ENCODE measurements at places on chromosomes 3 and 15. TPM values are rescaled to one million over a fixed set of nuclear protein-coding genes. Genes with fewer than 3 reads are reported as not detected.

DNA sequence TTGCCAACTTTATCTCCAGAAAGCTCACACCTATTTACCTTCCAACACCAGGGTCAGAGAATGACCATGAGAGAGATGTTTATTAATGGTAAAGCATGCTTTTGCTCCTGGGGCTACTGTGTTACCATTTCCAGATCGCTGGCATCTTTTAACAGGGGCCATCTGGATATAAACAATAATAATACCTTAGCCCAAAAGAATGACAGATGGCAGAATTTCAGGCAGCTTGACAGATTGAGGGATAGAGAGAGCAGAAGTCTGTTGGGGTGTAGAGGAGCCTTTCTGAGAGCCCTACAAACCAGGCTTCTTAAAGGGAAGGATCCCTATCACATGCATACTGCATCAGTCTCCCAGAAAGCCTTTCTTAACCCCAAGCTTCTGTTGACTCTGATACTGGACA is 17.7 kb downstream of the RBP1 start:
- peak; percentile 32 for DNase-seq

GRCh38 chr3:172258624-172259023 is 189.6 kb downstream of the GHSR start:
- DNase-seq = peak; percentile 13

GRCh38 chr3:111998636-111999483 is at the start of gene TAGLN3:
Gene TAGLN3 (plus strand): TSS chr3:111998922. CDS start chr3:111999423, 501 bp downstream.
- peak; percentile 97 for DNase-seq

GRCh38 chr3:58556001-58556400 is 19.0 kb upstream of the ACOX2 start:
- no peak for DNase-seq

- peak; percentile 18 for DNase-seq
Observed at GRCh38 chr3:185405664-185406063, 42.7 kb downstream of the MAP3K13 start.

DNA sequence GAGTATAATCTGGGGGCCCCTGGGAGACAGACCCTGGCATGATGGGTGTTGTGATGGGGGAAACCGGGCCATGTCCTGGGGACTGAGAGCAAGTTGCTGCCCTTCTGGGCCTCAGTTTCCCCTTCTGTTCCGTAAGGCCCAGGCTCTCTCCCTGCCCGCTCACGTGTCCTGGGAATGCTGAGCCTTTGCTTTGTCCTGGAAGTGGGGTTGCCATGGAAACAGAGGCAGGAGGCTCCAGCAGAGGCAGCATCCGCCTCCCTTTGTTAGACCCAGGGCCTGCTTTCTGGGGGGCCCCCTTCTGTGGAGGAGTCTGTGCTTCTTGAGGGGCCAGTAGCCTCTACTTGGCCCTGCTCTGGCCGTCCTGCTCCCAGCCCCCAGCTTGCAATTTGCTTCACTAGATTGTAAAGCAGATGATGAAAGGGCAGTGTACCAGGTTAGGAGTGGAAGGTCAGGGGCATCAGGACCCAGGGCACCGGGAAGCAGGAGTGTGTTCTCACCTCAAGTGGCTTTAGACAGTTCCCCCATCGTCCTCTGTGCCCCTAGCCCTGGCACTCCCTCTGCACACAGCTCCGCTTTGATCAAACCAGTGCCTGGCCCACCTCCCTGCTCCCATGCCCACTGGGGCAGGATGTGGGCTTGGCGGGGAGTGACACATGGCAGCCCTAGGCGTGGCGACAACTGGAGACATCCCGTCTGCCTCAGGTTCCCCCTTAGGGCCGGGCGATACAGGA is 105.6 kb downstream of the FBLN2 start:
- peak; percentile 86 for DNase-seq

- DNase-seq = peak; percentile 77
Observed at GRCh38 chr15:69748131-69748530, 295.5 kb downstream of the RPLP1 start.

DNA sequence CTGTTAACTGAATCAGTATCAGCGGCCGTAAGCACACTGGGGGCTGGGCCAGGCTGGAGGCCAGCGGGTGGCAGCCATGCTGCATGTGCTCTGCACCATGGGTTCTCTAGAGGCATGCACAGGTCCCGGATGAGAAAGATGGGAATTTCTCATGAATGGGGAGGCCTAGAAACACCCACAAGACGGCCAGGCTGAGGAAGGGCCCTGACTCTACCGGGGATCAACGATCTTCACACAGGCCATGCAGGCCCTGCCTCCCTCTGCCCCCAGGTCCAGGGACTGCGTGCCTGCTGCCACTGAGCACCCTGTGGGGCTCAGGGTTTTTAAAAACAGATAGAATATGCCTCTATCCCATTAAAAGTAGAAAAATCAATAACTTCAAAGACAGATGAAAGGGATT is 32.7 kb downstream of the SLC41A3 start:
- DNase-seq = no peak

DNA sequence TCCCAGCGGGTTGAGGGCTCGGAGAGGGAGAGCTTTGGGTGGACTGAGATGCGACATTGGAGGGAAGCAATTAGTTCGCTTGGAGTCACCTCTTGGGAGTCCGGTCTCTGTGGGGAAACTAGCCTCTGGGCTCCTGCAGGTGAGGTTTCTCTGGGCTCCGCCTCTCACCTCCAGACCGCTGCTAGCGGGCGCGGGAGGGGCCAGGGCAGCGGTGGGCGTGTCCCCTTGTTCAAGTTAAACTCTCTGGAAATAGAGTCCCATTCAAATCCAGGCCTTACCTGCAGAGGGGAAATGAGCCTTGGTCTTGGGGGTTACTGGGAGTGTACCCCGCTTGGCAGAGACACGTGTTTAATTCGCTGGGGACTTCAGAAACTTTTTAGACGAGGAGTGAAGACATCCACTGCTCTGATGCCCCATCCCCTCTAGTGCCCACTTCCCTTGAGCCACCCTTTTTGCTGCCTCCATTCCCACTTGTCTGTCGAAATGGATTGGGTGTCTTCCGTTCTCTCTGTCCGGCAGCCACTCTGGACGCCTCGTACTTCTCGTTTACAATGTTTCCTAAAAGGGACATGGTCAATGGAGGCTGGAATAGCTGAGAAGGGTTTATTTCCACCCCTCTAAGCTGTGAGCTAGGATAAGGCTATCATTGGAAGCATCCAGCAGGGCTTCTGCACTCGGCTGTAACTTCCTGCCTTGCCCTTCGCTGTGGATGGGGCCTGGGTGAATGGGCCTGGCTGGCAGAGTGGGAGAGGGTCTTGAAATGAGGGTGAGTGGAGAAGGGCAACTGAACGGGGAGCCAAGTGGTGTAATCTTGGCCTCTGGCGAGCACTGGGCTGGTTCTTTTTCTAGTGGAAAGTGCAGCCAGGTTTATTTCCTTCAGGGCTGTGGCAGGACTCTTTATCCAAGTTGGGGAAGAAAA is 1.1 kb downstream of the MITF start:
- no peak for DNase-seq

- DNase-seq = peak; percentile 44
Observed at GRCh38 chr3:17032407-17033034, 147.8 kb downstream of the PLCL2 start.

DNA sequence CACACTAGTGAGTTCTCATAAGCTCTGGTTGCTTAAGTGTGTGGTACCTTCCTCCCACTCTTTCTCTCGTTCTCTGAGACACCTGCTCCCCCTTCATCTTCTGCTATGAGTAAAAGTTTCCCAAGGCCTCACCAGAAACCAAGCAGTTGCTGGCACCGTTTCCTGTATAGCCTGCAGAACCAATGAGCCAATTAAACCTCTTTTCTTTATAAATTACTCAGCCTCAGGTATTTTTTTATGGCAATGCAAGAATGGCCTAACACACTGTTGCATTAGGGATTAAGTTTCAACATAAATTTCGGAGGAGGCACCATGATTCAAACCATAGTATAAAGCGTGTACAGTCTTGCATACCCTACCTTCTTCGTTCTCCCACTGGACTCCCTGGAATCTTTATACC is 252.3 kb upstream of the CHRM5 start:
- DNase-seq = no peak

DNA sequence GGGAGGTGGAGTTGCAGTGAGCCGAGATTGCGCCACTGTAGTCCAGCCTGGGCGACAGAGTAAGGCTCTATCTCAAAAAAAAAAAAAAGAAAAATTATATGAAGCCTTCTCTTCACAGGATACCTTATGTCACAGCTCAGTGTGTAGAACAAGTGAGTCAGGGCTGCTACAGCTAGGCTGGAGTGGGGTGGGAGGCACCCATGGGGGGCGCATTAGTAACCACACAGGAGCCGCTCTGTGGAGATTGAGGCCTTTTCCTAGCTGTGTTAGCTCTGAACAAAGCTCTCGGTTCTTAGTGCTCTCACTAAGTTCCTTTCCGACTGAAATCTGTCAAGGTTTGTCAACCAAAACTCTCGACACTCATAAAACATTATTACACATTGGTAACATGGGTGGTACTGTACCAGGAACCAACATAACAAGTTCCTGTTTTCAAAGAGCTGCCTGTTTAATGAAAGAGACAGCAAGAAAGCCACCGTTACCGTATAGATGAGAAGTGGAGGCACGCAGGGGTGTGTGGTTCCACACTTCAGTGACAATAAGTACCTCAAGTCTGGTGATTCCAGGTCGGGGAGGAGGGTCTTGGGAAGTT is 4.5 kb downstream of the LRRC31 start:
- no peak for DNase-seq

- no peak for DNase-seq
Observed at GRCh38 chr15:28112101-28112760, 13.1 kb upstream of the OCA2 start.

DNA sequence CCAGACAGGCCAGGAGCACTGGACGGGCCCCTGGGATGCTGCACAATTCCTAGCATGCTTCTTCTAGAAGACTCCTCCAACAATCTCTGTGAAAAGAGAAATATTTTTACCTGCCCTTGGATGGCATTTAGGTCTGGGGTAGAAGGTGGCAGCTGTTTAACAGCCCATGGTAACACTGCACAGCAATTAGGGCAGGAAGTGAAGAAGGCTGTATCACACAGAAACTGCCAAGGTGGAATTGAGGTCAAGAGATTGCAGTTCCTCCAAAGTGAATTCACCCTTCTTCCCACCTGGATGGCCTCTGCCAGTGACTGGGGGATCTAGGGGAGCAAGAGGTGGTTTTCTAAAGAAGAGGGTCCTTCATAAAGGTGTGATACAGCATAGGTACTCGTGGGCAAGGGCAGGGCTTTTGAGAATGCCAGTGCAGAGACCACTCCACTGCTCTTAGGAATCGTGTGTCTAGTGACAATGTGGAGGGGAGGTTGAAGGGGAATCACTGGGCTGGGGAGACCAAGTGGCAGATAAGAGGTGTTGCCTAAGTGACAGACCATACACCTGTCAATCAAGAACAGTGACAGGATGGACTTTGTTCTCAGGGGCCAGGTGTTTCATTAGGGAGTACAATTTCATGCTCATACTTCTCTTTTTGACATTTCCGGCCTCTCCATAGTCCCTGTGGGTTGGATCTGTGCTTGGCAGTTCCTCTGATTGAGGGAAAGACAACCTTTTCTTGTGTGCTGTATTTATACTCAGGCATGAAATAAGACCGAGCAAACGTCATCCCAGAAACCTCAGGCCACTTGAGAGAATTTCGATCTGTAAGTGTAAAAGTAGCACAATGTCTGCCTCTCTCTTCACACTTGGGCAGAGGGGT is 83.5 kb upstream of the BCL6 start:
- no peak for DNase-seq

GRCh38 chr15:82108489-82109078 is 62.8 kb upstream of the MEX3B start:
- no peak for DNase-seq

DNA sequence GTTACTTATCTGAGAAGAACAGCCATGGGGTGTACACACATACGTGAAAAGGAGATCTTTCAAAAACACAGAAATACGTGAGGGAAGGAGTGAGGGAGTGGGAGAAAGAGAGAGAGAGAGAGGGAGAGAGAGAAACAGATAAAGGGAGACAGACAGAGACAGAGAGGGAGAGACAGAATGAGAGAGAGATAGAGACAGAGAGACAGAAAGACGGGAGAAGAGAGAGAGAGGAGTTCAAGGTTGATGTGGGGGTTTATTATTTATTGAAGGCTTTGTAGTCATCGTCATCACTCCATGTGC is 64.0 kb downstream of the CHST2 start:
- DNase-seq = no peak

DNA sequence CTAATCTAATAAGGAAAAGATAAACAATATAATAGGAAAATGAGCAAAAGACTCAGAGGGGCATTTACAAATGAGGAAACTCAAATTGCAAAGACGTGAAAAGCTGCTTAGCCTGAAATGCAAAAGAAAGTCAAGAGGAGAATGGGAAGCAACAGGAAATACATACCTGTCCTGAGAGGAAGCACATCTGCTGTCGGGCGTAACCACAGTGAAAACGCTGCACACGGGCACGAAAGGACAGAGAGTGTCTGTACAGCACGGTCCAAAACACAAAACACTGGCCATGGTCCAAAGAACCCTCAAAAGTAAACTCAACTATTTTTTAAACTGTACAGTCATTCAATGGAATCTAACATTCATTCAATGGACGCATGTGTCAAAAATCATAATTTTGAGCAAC is 100.6 kb downstream of the CHSY1 start:
- DNase-seq = no peak

- no peak for DNase-seq
Observed at GRCh38 chr15:67115586-67115969, 50.2 kb downstream of the SMAD3 start.

- peak; percentile 62 for DNase-seq
Observed at GRCh38 chr15:38528294-38528693, 36.3 kb downstream of the RASGRP1 start.

GRCh38 chr3:197367081-197367780 is 68.8 kb upstream of the DLG1 start:
- peak; percentile 53 for DNase-seq

- DNase-seq = no peak
Observed at GRCh38 chr3:74268753-74269152, 345.7 kb downstream of the CNTN3 start.

- no peak for DNase-seq
Observed at GRCh38 chr3:53694046-53694445, 152.2 kb downstream of the CHDH start.

Gene SLC9C1
- polyA plus RNA-seq = not detected

Gene MESP2
- polyA plus RNA-seq = 1.6 TPM

Gene C3orf22
- polyA plus RNA-seq = not detected

Gene LRRC2
- 0.27 TPM for polyA plus RNA-seq

Gene CFAP100
- polyA plus RNA-seq = not detected

Gene ALDH1A2
- polyA plus RNA-seq = 0.58 TPM

Gene CSTA
- 0.51 TPM for polyA plus RNA-seq

Gene PLA2G4D
- polyA plus RNA-seq = 0.17 TPM
